ENCODE measurements at places on chromosomes 12 and 14.

GRCh38 chr14:43147485-43147884 lies 1359.6 kb downstream of the FSCB start:
- no peak for DNase-seq

DNA sequence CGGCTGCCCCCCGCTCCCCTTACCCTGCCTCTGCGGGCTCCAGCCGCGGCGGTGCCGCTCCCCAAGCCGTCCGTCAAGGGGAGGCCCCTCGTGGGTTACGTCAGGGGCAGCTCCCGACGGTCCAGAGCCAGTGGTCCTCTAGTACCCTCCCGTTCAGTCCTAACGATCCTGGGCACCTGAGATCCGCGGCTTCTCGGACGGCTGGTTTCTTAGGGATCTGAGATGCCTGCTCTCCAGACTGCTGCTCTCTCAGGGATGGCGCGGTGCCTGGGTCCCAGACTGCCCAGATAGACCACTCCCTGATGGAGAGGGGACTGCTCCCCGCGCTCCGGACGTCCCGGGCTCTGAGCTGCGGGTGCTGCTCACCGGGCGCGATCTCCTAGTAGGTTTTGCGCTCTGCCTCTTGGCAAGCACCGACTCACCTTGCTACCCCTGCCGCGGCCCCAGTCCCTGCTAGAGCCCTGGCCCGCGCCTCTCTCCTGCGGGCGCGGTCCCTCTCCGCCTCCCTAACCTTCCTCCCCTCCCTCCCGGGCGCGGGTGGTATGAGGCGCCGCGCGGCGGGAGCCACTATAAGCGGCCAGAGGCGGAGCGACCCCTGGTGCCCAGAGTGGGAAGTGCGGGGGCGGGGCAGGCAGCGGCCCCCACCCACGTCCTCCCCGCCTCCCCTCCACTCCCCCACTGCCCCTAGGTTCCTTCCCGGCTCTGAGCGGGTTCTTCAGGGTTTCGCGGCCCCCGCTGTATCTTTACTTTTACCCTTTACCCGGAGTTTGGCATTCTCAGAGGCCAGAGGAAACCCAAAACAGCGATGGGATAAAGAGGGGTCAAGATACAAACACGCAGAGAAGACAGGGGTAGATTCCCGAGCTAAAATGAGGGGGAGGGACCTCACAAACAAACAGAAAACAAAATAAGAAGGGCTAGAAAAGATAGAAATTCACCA lies at the start of gene C1QL4:
Gene C1QL4 (minus strand): TSS at position 544 of the 940 bp plus-strand sequence. CDS start 711 bp downstream, outside the sequence.
- peak; percentile 69 for DNase-seq

- no peak for DNase-seq
These were observed 46.2 kb downstream of the SFSWAP start for GRCh38 chr12:131757111-131757510.

DNA sequence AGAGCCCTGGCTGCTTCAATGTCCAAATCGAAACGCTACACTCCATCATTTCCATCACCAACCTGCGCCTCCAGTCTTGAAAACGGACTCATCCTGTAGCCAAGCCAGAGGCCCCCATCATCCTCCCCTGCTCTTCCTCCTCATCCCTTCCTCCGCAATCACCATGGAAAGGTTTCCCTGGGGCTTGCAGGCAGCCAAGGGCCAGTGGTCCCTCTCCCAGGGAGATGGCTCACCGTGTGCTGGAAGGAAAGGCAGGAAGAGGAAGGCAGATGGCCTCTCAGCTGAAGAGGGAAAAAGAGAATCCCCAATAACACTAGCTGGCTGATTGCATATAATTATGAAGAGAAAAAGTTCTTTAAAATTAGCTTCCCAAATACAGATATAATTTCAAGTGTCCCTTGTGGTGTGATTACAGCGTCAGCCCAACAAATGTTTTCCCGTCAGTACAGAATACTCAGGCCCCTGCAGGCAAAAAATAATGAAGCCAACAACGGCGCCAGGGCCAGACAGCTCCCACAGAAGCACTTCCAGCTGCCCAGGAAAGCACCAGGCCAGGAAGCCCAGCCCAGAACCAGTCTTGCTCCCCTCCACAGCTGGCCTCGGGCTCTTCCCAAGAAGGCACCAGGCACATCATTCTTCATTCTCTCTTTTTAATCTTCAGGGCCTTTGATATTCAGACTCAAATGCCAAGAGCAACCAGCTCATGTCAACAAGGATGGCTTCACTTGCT lies 24.7 kb downstream of the ITPK1 start:
- DNase-seq: no peak

DNA sequence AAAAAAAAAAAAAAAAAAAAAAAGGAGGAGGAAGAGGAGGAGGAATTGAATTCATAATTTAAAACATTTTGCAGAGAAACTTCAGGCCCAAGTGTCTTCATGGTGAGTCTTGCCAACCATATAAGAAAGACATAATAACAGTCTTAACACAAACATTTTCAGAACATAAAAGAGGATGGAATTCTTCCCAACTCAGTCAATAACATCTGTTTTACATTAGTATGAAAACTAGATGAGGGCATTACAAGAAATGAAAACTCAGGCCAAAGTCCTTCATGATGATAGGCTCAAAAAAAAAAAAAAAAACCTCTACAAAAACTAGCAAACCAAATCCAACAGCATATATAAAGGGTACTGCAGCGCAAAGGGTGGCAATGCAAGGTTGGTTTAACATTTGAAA lies 151.6 kb downstream of the FOXA1 start:
- DNase-seq: no peak

DNA sequence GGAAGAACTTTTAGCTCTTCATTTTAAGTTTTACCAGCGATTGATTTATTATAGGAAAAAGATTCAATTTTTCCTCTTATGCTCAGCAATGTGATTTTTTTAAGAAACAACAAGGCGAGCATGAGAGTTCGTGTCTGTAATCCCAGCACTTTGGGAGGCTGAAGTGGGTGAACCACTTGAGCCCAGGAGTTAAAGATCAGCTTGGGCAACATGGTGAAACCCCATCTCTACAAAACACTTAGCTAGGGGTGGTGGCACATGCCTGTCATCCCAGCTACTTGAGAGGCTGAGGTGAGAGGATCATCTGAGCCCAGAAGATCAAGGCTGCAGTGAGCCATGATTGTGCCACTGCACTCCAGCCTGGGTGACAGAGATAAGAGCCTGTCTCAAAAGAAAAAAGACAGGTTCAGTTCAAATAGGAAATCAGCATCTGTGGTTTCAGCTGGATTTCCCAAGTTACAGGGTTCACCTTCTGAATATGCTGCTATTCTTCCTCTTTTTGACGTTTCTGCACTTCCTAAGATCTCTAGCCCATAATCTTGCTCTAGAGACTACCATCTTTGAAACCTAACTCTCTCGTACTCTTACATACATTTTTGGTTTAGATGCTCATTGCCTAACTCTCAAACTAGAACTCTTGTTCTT lies 274.7 kb downstream of the SEC23A start:
- no peak for DNase-seq

DNA sequence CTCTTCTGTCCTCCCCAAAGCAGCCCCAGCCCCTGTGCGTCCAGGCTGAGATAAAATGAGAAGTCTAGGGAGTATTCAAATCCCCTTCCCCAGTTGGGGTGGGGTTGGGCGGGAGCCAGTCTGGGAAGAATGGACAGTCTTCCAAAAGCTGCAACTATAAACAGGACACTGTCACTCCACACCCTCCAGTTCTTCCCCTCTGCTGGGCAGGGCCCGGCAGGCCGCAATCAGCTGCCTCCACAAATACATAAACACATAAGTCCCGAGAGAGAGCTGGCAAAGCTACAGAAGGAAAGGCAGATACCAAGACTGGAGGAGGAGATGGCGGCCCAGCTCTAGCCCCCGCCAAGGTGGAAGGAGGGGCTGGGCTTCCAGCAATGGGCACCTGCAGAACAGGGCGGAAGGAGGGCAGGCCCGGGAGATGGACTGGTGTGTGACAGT lies 12.7 kb downstream of the LTBP2 start:
- no peak for DNase-seq

GRCh38 chr12:53063708-53064612 lies 14.1 kb downstream of the TNS2 start:
- DNase-seq: no peak

DNA sequence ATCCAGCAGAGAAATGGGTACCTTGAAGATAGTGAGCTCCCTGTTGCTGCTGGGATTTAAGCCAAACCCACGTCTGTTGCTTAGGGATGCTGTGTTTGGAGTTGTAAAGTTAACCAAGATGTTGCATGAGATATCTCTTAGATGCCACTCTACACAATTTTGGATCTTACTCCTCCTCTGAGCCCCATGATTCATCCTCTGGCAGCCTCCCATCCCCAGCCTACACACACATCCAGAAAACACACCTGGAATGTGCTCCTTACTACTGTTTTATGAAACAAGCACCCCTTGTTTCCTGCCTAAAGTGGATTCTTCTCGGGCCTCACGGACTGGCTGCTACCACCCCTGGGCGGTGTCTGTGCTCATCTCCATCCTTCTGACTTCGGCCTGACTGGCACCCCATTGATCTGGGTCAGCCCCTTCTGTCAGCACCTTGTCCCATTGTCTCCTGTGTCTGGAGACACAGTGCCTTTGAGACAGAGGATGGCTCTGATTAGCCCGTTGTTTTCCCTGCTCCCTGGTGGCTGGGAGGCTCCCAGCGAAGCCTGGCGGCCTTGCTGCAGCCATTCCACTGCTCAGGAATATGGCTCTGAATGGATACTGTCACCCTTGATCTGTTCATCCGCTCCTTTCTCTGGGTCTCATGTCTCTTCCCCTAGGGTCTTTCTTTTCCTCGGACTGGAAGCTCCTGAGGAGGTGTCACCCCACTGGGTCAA lies 24.3 kb downstream of the TSPAN9 start:
- no peak for DNase-seq

DNA sequence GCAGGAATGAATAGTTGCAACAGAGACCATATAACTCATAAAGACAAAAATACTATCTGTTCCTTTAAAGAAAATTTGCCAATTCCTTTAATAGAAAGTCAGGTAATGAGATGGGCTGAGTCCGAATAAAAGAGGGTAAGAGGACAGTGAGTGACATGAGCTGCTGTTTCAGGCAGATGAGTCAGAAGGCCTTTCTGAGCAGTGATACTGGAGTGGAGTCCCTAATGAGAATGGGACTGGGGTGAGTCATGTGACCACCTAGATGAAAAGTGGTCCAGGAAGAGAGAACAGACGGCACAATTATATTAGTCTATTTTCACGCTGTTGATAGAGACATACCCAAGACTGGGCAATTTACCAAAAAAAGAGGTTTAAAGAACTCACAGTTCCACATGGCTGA lies 393.7 kb downstream of the BCL11B start:
- no peak for DNase-seq

- no peak for DNase-seq
These were observed 52.7 kb upstream of the NR2C1 start for GRCh38 chr12:95126076-95126475.

DNA sequence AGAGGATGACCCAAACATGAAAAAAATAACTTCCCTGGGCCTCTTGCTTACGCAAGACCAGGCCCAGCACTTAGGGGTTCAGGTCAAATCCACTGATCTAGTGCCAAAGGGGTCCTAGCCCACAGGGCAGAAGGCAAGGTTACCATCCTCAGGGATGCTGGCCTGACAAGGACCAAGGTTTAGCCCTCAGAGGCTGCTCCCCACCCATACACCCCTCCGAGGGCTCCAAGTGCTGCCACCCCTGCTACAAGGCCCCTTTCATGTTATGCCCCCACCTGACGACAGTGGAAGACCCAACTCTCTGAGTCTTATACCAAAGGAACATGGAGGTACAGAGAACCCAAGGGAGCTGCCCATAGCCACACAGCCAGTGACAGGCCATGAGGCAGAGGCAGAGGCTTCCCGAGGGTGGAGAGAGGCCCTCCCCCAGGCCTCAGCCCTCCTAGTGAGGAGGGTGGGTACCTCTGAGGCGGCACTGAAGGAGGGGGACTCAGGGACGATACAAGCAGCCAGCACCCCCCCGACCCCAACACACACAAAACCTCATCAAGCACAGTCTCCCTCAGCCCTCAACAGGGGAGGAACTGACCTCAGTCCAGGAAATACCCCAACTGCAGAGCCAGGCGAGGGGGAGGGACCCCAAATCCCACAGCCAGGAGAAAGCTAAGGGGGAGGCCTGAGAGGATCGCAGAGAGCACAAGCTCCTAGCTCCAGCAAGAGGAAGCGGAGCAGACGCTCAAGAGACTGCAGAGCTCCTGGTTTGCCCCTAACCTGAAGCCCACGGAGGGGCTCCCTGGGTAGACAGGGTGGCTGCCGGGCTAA lies 37.0 kb downstream of the ANAPC7 start:
- DNase-seq: no peak

DNA sequence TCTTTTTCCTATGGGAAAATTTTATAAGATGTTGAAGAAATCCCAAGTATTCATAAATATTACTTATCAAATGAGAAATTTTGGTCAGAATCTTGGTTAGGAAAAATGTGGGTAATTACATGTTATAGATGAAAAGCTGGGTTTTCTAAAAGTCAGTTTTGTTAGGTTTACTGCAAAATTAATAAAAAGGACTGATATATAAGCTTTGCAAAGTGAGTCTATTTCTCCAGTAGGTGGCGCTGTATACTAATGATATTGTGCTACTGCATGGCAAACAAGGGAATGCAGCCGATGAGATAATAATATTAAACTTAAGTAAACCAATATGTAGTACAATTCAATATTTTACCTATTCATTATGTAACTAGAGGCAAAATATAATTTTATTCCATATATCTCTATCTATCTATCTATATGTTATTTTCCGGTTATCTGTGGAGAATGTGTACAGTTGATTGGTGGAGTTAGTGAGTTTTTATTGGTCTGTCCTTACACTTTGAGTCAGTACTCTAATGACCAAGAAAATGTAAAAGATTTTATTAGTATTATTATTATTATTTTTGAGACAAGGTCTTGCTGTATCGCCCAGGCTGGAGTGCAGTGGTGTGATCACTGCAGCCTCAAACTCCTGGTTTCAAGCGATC lies 32.9 kb downstream of the MIPOL1 start:
- no peak for DNase-seq

DNA sequence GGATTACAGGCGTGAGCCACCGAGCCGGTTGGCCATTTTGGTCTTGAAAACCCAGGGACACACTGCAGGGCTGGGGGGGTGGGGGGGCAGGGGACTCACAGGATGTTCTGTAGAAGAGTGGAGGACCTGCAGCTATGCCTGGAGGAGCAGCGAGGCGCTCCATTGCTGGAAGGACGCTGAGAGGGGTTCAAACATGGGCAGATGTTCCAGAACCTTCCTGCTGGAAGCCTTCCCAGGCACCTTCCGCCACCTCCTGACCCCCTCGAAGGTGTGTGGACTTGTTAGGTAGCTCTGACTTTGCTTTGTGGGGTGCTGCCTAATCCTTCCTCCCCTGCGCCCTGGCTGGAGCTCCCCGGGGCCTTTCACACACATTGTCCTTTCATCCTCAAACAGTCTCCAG lies 19.6 kb upstream of the PPP1R13B start:
- DNase-seq: no peak

- DNase-seq: no peak
These were observed 356.7 kb downstream of the LRIG3 start for GRCh38 chr12:58563621-58564020.

GRCh38 chr14:45757655-45758054 lies 504.7 kb upstream of the MIS18BP1 start:
- DNase-seq: no peak

GRCh38 chr12:71662849-71663560 lies 643 bp downstream of the ZFC3H1 start:
- DNase-seq: peak; percentile 61

GRCh38 chr14:53304726-53305381 lies 151.7 kb upstream of the DDHD1 start:
- DNase-seq: no peak
